NCI-H774 (cell line): ENCODE measurements at places on chromosomes 7 and 10.

DNA sequence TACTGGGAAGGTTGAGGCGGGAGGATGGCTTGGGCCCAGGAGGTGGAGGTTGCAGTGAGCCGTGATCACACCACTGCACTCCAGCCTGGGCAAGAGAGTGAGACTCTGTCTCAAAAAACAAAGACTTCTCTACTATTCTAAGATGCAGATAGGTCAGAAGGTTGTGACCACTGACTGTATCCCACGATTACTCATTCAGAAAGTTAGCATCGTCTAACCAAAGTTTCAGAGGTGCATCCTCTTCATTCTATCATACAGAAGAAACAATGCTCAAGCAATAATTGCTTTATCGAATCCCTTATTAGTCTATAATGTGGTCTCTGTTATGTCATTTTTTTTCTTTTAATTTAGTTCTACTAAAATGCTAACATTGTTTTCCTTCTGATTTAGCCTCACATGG is 348.7 kb upstream of the LRGUK start:
- no peak for DNase-seq

DNA sequence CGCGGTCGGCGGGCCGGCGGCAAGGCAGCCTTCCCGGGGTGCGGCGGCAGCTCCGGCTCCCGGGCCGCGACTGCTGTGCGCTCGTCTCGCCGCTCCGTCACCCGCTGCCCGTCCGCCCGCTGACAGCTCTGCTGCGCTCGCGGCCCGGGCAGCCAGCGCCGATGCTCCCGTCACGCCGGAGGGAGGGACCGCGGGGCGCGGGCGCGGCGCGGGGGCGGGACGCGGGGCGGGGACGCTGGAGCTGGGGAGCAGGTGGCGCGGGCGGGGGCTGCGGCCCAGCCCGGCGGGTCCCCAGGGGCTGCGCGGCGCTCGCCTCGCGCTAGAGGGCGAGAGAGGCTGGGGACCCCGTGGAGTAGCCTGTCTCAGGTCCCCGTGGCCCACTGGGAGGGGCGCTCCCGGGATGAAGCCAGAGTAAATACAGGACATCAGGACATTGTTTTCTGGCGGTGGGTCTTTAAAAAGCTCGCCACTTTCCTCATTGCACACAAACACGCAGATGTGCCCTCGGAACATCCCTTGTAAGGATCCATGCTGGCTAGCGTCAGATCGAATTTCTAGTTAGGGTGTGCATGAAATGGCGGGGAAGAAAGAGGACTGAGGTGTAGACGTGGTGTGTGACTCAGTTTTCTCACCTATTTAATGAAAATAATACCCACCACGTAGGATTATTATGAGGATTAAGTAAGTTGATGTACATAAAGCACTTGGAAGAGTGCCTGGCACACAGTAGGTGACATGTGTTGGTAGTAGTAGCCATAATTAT is at the start of gene ELAPOR2:
ELAPOR2 (minus strand) TSS at position 130 of the 763 bp plus-strand sequence. CDS start 141 bp downstream, outside the sequence.
- DNase-seq, result peak; percentile 87

DNA sequence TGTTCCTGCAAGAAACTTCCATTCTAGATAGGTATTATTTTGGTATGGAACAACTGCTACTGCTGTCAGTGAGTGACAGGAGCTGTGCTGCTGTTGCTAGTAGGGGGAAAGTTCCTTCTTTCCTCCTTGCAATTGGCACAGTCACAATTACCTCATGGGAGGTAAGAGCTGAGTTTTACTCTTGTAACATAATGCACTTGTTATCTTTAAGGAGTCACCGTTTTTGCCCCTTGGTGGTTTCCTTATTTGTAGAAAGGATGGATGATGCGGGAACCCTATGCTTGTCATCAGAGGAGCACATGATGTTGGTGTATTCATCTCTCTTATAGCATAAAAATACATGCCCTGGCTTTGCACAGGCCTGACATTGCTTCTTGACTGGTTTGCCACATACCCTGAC is 234.7 kb upstream of the NPY start:
- no peak for DNase-seq

- DNase-seq, result no peak
These were observed 133.7 kb upstream of the NAMPT start for GRCh38 chr7:106418526-106418925.

DNA sequence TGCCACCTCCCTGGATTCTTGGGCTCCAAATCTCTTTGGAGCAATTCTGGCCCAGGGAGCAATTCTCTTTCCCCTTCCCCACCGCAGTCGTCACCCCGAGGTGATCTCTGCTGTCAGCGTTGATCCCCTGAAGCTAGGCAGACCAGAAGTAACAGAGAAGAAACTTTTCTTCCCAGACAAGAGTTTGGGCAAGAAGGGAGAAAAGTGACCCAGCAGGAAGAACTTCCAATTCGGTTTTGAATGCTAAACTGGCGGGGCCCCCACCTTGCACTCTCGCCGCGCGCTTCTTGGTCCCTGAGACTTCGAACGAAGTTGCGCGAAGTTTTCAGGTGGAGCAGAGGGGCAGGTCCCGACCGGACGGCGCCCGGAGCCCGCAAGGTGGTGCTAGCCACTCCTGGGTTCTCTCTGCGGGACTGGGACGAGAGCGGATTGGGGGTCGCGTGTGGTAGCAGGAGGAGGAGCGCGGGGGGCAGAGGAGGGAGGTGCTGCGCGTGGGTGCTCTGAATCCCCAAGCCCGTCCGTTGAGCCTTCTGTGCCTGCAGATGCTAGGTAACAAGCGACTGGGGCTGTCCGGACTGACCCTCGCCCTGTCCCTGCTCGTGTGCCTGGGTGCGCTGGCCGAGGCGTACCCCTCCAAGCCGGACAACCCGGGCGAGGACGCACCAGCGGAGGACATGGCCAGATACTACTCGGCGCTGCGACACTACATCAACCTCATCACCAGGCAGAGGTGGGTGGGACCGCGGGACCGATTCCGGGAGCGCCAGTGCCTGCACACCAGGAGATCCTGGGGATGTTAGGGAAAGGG is 913 bp downstream of the NPY start:
- DNase-seq, result no peak

GRCh38 chr10:60921633-60922032 is 22.4 kb downstream of the RHOBTB1 start:
- peak; percentile 49 for DNase-seq

GRCh38 chr10:71272056-71272771 is 46.8 kb upstream of the SLC29A3 start:
- DNase-seq, result no peak

DNA sequence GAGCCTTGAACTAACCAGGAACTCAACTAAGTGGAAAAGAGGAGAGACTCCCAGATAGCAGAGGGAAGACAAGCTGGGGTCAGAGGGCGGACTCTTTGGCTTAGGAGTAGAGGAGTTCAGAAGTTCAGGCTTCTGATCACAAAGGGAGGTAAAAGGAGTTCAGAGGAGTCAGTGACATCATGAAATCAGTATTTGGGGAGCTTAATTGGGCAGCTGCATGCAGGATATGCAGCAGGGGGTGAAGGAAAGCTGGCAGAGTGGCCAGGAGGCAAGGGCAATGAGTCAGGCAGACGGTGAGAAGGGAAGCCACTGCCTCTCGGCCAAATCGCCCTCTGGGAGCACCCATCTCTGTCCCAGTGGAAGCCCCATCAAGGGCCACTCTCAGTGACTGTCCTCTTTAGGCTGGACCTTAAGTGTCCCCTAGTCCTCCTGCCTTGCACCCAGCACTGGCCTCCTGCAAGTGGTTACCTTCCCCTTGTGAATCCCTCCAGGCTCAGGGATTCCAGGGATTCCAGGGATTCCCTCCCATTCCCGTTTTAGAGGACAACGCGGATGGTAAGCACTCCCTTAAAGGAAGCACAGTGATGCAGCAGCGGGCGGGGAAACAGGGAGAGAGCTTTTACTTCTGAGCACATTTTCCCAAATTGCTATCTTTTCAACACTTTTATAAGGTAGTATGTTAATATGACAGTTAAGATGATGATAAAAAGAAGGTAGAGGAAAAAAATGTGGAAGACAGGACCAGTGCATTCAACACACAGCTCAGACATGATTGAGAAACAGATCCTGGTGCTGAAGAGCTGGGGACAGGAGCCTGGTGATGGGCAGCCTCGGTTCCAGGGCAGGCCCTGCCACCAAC is 72.6 kb downstream of the KCNMA1 start:
- DNase-seq, result no peak

- DNase-seq, result peak; percentile 6
These were observed 225.6 kb downstream of the AHR start for GRCh38 chr7:17523813-17524739.

- no peak for DNase-seq
These were observed 643 bp downstream of the SMO start for GRCh38 chr7:129188892-129189660.

DNA sequence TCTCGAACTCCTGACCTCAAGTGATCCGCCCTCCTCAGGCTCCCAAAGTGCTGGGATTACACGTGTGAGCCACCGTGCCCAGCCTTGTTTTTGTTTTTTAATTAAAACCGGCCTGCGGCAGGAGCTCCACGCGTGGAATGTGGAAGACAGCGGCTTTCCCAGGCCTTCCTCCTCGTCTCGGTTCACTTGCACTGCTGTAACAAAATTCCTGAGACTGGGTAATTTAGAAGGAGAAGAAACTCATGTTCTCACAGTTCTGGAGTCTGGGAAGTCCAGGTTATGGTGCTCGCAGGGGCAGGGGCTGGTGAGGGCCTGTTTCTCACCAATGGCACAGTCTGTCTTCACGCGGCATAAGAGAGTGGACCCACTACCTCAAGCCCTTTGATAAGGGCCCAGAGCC is 14.4 kb upstream of the CRYGN start:
- DNase-seq, result no peak

DNA sequence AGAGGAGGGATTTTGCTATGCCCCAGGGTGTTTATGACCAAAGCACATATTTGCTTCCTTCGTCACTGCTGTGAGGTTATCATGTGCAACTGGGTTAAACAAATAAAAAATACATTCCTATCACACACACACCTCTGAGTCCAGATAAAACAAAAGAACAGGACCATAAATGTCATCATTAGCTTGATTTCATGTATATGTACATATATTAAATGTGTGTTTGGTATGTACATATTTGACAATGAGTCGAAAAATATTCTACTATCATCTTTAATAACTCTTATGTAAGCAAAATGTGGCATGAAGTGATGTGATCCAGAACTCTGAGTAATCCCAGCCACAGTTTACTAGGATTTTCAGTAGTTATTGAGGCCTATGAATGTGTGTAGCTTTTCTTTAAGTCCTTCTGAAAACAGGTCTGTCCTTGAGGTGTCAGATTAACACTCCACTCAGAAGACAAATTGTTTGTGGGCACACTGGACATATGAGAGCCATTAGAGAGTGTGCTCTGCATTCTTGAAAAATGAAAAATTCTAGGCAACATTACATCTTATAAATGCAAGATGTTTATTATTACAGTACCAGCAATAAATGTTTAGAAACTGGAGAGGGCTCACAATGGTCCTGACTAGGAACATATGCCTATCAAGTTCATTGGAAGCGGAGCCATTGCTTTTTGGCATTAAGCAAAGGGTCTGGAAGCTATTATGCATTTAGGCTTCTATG is 335.1 kb upstream of the SEMA3A start:
- no peak for DNase-seq

- DNase-seq, result no peak
These were observed 48.0 kb upstream of the CAMK2B start for GRCh38 chr7:44373418-44373740.

GRCh38 chr7:23679898-23680413 is at the start of gene FAM221A:
TSS of gene FAM221A (plus strand) at chr7:23680199. CDS start at chr7:23680219, 20 bp downstream.
- DNase-seq, result peak; percentile 87

DNA sequence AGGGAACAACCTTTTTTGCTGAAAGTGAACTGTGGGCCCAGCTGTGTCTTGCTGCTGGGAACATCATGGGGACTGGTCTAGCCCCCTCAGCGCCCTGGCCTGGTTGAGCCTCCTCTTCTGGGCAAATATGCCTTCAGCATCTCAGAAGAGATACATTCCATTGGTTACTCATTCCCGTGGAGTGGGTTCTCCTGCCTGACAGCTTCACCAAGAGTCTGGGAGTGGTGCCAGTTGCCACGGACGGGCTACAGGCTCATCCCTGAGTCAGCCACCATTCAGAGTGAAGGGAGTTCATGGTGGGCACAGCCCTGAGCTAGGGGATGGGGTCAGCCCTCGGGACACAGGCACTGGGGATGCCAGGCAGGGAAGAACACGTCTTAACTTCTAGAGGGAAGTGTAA is 81.9 kb downstream of the RAMP3 start:
- no peak for DNase-seq

GRCh38 chr10:86393862-86394455 is 27.4 kb upstream of the GRID1 start:
- DNase-seq, result no peak

DNA sequence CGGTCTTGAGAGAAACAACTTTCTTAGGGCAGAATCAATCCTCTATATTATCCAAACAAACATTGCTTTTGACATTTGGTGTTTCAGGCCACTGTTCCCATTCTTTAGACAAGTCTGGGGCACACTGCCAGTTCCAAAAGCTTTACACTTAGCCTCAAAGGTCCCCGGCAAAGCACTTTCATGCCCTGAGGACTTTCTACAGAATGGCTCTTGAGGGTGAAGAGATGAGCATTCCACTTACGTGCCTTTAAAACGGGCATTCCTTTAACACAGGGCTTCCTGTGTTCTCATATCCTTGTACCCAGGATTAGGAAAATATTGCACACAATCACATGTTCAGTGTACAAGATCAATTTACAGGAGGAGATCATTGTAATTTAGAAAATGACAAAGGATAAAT is 13.1 kb upstream of the TMEM213 start:
- no peak for DNase-seq

- DNase-seq, result no peak
These were observed 202.8 kb downstream of the RAPGEF5 start for GRCh38 chr7:22154143-22154529.

DNA sequence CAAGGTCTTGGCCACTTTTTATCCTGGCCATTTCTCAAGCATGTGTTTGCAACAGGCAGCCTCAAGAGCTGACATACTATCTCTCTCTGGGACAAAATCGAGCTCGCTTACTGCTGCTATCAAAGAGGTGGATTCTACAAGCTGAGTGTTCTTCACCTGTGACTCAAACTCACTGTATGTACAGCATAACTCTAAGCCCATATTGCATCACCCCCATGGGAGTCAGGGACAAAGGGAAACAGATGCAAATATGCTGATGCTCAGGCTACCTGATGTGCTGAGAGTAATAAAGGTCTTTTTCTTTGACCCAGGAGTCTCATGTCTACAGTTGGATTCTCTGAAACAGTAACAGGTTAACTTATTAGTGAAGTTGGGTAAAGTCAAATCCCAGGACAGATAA is 45.2 kb downstream of the PCLO start:
- no peak for DNase-seq
